ENCODE measurements at places on chromosomes 2 and 18. TPM values are rescaled to one million over a fixed set of nuclear protein-coding genes. Genes with fewer than 3 reads are reported as not detected.

Gene AMER3
- polyA plus RNA-seq, result 1.3 TPM

- H3K27ac ChIP-seq, result no peak overlapping the region
- no peak overlapping the region for H3K4me3 ChIP-seq
- H3K4me1 ChIP-seq, result no peaks in the 10 kb centered on the region
- H3K27me3 ChIP-seq, result no peaks in the 10 kb centered on the region
Measured at GRCh38 chr2:2828774-2829368, 497.8 kb upstream of the MYT1L start.

Gene AGXT
- 0.66 TPM for polyA plus RNA-seq

Gene ABCG5
- polyA plus RNA-seq, result 35.8 TPM

Gene NXPH2
- 2.5 TPM for polyA plus RNA-seq
